ENCODE measurements at places on chromosomes 7 and 10.

GRCh38 chr7:78006063-78006755, 207.6 kb downstream of the PHTF2 start:
- DNase-seq, result no peak

DNA sequence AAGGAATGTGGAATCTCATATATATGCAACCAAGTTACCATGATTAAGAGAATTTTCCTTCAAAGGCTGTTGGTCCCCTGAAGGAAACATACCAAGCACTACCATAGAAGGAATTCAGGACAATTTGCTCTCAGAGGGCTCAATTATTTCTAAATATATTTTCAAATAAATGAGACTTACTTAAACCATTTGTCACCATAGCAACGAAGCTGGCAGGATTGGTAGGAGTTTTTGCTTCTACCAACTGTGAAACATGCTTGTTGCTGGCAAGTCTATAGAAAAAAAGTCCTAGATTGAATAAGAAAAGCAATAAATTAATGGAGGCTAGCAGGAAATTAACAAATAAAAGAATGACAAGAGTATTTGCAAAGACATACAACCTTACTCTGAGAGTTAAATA, 156.9 kb upstream of the NPSR1 start:
- no peak for DNase-seq

DNA sequence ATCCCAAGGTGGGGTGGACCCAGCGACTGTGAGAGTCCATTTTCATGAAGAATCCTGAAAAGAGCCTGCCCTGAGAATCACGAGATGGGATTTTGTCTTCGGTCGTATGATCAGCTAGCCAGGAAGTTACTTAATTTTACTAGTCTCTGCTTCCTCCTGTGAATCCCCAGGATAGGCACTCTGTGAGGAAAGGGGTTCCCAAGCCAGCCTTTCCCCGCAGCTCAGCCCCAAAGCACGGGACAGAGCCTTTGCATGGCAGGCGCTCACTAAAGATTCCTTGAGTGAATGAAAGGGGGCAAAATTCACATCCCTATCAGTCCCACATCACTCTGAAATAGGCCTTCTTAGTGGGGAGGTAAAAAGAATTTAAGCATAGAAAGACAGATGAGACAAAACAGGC, 219.6 kb downstream of the ADARB2 start:
- no peak for DNase-seq

- no peak for DNase-seq
Measured at GRCh38 chr7:128025380-128025779, 5.9 kb downstream of the LRRC4 start.

DNA sequence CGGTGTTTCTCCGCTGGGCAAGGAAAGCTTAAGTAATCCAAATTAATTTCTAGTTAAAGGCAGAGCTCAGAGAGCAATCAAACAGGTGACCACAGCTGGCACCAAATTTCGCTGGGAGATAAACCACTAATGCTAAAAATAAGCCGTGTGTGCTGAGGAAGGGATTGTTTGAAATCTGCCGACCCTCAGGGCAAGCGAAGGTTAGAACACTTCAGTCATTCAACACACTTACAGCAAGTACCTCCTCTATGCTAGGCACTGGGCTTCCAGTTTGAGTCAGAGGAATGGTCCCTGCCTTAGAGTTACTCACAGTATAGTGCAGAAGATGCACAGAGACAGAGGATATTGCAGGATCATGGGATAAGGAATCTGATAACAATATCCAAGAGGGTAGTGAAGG, 467.9 kb upstream of the PODXL start:
- DNase-seq, result no peak

DNA sequence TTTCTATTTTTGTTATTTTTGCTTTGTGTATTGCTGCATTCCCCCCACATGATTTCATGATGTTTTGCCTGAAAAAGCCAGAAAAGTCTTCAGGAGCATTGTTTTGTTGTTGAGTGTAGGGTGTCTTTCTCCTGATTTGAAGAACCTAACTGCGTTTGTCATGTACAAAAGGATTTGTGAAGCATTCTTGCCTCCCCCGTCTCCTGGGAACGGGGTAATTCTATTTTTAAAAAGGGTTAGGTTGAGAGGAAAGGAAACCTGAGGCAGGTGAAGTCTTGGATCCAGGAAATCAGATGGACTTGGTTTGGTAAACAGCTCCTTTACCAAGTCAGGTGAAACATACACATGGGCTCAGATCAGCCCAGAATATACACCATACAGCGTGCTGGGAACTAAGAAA, 26.0 kb upstream of the BTBD16 start:
- DNase-seq, result no peak

DNA sequence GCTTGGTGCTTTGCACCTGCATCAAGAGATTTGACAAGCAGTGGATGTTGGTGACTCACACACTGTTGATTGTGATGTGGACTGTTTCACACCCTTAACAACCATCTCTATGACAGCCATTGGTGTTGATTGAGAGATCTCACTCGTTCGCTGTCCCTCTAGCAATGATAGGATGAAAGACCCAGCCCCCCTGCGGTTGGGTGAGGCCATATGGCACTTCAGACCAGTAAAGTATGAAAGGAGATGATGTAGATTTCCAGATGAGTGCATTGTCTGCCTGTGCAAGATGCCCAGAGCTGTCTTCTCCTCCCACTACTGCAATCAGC, 138.7 kb upstream of the PRR15 start:
- no peak for DNase-seq

GRCh38 chr10:80484243-80484642, 30.1 kb downstream of the TSPAN14 start:
- no peak for DNase-seq

DNA sequence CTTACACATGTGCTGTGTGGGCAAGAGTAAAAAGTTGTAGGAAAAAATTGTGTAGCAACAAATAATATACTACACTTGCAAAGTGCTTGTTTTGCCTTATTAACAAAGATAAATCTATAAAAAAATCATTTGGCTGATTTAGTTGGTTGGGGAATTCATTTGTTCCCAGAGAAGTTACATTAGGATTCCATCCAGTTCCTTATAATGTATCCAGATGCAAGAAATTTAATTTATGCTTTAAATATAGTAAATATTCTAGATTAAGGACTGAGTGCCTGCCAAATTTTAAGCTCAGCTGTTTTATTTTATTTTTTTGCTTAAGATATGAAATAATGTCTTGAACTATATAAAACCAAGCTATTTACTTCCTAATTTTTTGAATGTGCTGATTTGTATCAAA, 1169.9 kb downstream of the NXPH1 start:
- no peak for DNase-seq

DNA sequence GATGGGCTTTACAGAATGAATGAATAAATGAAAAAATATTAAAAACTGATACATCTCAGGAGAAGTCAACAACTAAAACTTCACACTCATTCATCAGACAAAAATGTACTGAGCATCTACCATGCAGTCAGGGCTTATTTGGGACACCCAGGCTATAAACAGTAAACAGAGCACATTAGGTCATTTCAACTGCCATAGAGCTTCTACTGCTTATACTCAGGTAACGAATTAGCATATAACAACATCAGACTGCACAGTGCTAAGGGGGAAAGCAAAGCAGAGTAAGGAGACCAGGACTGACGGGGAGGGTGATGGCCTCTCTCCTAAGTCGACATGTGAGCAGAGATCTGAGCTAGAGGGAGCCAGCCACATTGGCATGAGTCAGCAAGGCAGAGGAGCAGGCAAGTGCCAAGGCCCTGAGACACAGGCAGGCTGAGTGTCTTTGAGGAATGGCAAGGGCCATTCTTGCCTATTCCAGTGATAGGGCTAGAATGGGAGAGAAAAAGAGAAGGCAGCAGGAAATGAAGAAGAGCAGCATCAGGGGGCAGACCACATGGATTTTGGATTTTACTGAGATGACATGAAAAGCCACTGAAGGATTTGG, 528.9 kb downstream of the PARD3 start:
- DNase-seq, result no peak

DNA sequence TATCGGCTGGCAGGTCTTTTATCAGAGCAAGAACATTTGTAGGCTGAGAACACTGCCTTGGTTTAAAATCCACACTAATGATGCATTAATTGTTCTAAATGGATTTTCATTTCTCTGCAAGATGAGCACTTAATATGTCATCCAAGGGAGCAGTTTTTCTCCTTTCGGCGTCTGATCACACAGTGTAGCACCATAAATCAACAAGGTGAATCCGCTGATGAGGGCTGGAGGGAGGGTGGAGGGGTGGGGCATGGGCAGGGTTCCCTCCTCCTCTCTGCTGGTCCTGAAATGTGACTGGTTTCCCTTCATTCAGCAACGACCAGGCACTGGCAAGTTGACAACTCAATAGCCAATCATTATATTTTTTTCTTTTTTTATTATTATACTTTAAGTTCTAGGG, 45.6 kb downstream of the ADAM12 start:
- DNase-seq, result no peak

DNA sequence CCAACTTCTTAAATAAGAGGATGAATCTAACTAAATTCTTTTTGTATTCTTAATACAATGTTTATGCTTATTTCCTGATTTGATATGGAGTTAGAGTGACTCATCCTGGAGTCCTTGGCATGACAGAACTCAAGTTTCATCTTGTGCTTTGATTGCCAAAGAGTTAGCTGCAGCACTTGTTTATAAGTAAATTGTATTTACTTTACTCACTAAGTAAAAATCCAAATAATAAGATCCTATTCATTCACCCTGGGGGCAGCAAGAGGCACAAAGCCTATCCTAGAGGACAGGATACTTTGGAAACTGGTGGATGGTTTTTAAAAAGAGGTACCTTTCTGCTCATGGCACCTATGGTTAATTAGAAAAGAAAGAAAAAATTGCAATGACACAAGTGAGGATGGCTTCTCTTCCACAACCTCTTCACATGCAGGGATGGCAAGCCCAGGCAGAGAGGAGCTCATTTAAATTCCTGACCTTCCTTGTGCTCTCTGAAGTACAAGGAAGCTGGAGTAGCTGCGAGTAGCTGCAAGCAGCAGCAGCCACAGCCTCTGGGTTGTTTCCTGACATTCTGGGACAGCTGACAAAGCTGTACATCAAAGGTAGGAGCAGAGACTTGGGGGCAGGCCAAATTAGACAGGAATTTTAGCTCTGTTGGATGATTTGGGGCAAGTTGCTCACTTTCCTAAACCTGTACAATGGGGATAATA, 28.5 kb upstream of the CROT start:
- DNase-seq, result no peak

GRCh38 chr10:51663086-51663485, 36.3 kb downstream of the CSTF2T start:
- DNase-seq, result no peak

DNA sequence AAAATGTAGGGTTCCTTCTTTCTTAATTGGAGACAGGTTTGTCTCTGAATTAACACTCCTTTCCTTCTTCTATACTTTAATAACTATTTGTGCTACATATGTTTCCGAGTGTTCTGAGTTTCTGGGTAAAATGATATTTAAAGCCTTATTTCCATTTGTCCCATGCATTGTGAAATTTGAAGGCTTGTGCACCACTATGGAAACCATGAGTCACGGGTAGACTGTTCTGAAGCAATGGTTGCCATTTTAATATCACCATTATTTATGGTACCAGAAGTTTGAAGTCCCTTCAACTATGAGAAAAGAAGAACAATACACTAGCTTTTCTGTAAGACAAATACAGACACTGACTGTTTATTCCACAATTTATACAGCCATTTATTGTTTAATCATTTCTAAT, 44.7 kb upstream of the ZEB1 start:
- no peak for DNase-seq

DNA sequence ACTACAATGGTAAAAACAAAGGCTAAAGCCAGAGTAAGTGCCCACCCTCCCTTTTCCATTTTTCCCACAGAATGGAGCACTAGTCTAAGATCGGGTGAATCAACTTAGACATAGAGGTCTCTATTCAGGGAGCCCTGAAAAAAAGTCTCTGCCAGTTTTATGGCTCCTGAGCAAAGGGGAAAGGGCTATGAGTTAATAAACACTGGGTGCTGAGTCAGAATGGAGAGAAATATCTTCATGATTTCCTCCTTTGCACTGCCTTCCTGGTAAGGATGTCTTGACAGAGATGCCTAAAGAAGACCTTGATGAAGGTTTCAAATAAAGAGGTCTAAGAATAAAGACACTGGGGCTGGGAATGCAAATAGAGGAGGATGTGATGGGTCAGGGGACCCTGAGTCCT, 607.4 kb upstream of the MBL2 start:
- no peak for DNase-seq

DNA sequence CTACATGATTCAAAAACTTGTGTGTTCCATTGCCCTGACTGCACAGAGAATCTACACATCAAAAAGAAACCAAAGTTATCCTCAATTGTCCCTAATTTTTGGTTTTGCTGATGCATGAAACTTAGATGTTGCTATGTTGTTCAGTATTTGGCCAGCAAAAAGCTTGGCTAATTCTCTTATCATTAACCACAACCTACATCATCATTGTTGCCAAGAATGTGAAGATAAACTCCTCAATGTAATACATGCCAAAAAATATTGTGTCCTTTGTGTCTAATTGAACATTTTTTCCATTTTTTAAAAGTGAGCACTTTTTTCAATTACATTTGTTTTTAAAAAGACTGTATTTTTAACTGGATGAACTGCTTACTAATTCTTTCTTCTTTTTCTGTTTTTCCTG, 268.0 kb upstream of the SEMA3D start:
- no peak for DNase-seq

DNA sequence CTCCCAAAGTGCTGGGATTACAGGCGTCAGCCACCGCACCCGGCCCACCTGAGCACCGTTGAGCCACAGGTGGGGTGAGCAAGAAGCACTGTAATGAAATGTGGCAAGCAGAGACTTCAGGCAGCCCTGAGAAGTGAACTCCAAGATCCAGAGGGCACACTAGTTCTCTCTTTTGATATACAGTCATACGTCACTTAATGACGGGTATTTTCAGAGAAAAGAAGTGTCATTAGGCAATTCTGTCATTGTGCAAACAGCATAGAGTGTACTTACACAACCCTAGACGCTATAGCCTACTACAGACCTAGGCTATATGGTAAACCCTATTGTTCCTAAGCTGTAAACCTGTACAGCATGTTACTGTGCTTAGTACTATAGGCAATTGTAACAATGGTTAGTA, 7.9 kb downstream of the PANK1 start:
- DNase-seq, result no peak

GRCh38 chr7:151780631-151781030, 96.3 kb downstream of the PRKAG2 start:
- no peak for DNase-seq

DNA sequence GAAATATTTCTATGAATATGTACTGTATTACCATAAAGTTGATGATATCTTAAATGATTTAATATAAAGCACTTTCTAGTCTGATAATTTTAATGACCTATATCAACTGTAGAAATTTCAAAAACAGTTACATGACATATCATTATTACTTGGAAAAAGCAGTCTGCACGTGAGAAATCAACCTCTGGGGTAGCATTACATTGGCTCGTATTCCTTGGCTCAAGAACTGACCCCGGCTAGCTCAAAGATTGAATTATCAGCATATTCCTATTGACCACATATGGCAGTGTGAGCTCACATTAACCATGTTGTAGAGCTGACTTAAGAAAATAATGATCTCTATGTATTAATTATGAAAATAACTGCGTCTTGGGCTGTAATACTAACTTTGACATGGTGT, 139.3 kb downstream of the PTN start:
- no peak for DNase-seq

GRCh38 chr10:122140941-122141623, 130.0 kb upstream of the BTBD16 start:
- DNase-seq, result no peak
